Effector CD8-positive, alpha-beta T cell (primary cell): ENCODE measurements at places on chromosomes 7 and 10.

GRCh38 chr7:64187408-64187807 is 19.6 kb upstream of the ZNF735 start:
- no peak for DNase-seq

DNA sequence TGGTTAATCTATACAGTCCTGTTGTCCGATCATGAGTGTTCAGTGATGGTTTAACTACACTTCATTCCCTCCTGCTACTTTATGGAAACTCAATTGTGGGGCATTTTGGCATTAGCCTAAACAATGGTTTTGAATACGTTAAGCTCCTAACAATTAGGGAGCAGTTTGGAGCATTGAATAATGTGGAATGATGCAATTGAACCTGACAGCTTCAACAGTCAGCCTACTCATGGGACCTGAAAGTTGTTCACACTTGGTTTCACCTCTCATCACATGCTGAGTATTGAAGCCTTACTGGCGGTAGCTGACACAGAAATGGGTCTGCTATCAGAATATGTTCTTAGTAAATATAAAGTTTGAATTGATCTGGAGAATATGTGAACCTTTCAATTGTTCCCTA is 186.1 kb downstream of the MLLT10 start:
- DNase-seq, result no peak

- no peak for DNase-seq
Measured at GRCh38 chr7:6252748-6253147, 19.7 kb downstream of the CYTH3 start.

- no peak for DNase-seq
Measured at GRCh38 chr10:119643306-119644204, 7.6 kb upstream of the BAG3 start.

DNA sequence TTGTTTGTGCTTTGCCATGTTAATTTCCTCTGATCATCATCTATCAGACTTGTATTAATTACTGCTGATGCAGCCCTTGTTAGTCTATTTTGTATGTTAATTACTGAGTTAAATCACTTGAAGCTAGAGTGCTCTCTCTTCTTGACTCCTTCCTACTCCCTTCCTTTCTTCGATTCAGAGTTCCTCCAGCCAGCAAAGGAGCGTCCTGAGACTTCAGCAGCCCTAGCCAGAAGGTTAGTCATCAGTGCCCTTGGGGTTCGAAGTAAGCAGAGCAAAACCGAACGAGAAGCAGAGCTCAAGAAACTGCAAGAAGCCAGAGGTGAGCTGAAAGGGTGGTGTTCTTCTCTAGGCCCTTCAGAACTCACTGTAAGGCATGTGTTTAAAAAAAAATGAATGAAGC is 32.1 kb downstream of the LOXL4 start:
- no peak for DNase-seq

- DNase-seq, result no peak
Measured at GRCh38 chr10:3478153-3478552, 305.6 kb upstream of the PITRM1 start.

GRCh38 chr10:60351191-60351853 is 38.4 kb downstream of the ANK3 start:
- DNase-seq, result no peak

DNA sequence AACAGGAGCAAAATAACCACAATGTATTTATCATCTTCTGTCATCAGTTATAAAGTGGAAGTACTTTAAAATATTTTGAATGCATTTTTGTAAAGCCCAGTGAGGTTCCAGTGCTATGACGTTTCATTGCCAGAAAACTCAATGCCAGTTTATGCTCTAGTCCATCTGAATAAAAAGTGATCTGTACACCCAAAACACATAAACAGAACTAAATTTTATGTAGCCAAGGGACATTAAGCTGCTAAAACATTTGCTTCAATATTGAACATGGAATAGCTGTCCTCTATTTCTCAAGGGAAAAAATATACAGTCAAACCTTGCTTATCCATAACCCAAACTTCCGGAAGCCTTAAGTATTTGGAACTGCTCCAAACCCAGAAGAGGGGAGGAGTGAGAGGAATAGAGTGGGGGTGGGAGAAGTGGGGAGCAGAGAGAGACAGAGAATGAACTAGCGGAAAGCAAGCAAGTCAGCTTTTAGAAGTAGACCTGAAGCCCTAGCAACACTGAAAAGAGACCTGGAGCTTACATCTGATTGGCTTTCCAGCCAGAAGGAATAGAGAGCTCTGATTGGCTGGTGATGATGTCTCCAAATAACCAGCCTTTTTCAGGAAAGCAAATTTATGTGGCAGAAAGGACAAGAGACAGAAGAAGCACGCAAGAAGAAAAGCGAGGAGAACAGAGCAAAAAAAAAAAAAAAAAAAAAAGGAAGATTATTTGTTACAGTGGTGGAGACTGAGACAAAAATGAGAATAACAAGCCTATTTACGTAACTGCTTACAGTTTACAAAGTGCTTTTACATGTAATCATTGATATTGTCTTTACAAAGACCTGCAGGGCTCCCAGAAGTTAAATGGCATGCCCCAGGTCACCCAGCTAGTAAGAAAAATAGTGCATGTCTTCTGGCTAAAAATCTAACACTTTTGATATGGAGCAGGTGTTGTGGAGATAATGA is 196.0 kb downstream of the RNLS start:
- no peak for DNase-seq

DNA sequence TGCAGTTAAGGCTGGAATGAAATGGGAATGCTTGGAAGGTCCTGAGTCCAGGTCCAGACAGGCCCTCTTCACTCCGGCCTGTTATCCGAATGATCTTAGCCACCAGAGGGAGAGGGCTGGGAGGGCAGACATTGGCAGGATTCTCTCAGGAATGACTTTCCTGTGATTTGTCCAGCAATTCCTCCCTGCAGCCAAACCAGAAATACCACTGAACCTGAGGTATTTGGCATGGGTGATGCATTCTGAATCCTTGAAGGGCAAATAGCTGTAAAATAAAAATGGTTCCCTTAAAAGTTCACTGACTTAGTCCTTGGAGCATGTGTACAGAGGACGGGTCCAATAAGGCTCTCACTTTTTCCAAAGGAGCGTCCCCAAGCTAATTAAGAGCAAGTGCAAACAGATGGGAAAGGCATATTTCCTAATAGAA is 77.5 kb upstream of the HABP2 start:
- no peak for DNase-seq

DNA sequence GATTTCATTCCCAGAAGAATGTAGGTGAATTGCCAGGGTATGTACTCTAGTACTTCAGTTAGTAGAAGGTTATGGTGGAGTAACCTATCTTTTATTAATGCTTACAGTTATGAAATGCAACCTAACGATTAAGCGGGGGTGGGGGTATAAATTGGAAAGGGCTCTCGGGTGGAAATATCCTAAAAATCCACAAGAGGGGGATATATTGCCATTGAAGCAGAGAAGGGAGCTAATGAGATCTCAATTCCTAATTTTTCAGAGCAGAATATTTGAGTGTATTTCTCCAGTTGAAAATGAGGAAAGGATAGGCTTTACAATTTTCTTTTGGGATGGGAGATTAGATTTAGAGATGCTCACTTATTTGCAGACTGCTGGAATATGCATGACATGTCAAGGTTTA is 90.8 kb downstream of the DNAJB9 start:
- DNase-seq, result no peak

- no peak for DNase-seq
Measured at GRCh38 chr7:116618338-116619128, 53.5 kb upstream of the MET start.

DNA sequence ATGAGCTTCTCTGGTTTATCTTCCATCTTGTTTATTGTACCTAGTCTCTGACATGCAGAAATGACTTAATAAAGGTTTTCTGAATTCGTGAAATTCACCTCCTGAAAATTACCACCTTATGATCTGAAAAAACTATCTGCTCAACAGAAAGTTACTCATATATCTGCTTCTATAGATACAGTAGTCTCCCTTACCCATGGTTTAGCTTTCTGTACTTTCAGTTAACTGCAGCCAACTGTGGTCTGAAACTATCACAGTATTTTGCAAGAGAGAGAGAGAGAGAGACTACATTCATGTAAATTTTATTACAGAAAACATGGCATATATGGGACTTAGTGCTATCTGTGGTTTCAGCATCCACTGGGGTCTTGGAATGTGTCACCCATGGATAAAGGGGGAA is 909.0 kb upstream of the C7orf33 start:
- no peak for DNase-seq

DNA sequence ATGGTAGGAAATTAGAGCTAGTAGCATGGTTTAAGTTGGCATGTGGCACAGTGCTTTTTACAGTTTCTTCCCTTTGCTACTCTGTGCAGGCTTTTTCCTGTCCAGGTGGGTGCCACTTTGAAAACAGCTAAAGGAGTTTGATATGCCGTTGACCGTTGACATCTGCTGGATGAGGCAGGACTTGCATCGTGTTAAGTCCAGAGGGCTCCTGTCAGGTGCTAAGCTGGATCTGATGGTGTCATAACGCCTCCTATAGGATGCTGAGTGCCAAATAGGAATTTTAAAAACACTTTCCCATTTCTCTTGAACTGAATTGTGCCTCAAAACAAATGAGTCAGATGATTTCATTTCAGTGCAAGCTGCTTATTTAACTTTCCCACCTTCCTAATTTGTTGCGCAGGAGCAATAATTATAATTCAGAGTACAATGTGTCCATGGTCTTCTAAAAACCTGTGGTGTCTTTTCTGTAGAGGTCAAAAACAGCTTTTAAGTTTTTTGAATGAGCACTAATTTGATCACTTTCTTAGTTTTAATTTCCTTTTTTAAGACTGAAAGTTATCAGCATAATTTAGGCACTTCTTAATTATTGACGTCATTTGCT is 178.3 kb downstream of the CDCA7L start:
- DNase-seq, result no peak

- DNase-seq, result no peak
Measured at GRCh38 chr7:29771081-29771816, 35.1 kb upstream of the WIPF3 start.

DNA sequence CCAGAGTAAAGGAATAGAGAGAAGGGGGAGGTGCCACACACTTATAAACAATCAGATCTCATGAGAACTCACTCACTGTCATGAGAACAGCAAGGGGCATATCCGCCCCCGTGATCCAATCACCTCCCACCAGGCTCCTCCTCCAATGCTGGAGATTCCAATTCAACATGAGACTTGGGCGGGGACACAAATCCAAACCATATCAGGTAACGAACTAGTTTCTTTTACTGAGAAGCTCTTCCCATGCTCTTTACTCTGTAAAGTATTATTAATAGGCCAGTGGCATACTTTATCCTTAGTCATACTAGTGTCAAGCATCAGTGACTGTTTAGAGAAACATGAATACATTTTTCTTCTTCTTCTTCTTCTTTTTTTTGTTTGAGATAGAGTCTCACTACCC is 39.4 kb upstream of the ZNF488 start:
- no peak for DNase-seq

DNA sequence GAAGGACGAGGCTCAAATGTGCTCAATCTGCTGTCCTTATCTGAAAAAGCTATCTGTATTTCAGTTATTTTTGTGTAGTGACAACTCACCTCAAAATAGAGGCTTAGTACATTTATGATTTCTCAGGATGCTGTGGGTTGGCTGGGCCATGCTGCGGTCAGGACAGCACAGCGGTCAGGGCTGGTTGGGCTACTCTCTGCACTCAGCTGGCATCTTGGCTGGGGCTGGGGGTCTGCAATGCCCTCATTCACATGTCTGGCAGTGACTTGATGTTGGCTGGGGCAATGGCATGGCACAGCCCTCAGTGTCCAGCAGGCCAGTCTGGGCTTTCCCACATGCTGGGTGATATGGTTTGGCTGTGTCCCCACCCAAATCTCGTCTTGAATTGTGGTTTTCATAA is 15.6 kb upstream of the INMT start:
- DNase-seq, result no peak

GRCh38 chr7:4386190-4386589 is 295.9 kb upstream of the FOXK1 start:
- no peak for DNase-seq

DNA sequence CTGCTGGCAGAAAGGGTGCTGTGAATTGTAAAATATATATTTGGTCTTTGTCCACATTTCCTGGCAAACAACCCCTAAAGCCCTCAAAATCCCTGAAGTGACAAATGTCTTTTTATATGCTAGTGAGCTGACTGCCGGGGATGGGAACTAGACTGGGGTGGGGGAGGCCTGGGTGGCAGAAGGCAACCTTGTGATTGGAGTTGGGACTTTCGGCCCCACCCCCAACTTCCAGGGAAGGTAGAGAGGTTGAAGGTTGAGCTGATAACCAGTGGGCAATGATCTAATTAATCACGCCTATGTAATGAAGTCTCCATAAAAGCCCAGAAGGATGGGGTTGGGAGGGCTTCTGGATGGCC is 2.7 kb downstream of the EPHA1 start:
- DNase-seq, result no peak

GRCh38 chr7:81882086-81882485 is 112.2 kb upstream of the HGF start:
- DNase-seq, result no peak

DNA sequence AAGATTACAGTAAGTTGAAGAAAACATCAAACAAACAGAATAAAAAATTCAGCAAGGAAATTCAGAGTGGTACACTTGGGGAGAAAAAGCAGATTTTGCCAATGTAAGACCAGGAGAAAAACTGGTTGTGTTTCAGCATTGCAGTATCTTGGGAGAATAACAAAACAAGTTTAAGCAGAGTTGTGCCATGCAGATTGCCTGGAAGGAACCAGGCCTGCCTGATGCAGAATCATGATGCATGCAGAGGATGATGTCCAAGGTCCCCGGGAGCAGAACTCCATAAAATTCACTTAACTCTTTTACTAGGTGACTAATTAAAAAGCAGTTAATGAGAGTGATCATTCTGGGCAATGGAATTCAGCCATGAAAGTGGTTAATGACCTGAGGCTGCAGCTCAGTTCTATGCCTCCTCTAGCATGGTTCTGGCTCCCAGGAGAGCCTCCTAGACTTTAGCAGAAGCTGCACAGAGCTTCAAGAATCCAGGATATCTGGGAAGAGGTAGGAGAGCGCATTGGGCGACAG is 379.7 kb upstream of the C7orf33 start:
- no peak for DNase-seq

GRCh38 chr10:71131096-71131495 is 81.3 kb upstream of the UNC5B start:
- DNase-seq, result no peak

GRCh38 chr10:14567421-14567820 is 207.3 kb downstream of the FAM107B start:
- DNase-seq, result no peak

GRCh38 chr10:132493246-132493755 is 44.3 kb upstream of the INPP5A start:
- no peak for DNase-seq
